ENCODE measurements at places on chromosomes 2 and 18. TPM values are rescaled to one million over a fixed set of nuclear protein-coding genes. Genes with fewer than 3 reads are reported as not detected.
A peak's percentile ranks its signal among the peaks of the same experiment; 100 is the strongest.

DNA sequence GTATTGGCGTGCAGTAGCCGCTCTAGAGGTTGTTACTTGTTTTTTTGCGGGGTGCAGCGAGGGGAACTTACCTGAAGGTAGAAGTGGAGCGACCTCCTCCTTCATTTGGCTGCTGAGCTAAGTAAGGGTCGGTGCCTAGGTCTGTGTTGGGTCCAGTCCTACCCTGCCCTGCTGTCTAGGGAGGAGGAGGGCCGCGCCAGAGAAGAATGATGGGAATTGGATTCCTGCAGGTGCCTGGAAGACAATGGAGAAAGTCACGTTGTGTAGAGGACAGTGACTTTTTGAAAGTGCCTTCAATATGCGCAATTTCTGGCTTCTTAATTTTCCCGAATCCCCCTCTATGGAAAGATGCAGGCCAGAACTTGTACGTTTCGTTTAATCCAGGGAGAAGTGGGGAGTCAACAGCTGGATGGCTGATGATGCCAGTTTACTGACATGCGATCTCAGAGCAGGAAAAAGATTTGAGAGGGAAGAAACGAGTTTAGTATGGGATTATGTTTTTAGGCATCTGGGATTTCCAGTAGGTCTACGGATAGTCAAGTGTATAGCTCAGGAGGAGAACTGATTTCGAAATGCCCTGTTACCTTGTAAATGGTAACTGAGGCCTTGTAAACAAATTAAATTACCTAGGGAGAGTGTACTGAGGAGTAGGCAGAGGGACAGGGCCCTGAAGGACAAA, 653 bp downstream of the MRPS9 start:
- peaks cover 3% of the 10 kb centered on the region for H3K4me1 ChIP-seq
- H3K4me3 ChIP-seq, result peak overlapping the region; percentile 93
- H3K27me3 ChIP-seq, result no peaks in the 10 kb centered on the region
- no peak overlapping the region for H3K27ac ChIP-seq

DNA sequence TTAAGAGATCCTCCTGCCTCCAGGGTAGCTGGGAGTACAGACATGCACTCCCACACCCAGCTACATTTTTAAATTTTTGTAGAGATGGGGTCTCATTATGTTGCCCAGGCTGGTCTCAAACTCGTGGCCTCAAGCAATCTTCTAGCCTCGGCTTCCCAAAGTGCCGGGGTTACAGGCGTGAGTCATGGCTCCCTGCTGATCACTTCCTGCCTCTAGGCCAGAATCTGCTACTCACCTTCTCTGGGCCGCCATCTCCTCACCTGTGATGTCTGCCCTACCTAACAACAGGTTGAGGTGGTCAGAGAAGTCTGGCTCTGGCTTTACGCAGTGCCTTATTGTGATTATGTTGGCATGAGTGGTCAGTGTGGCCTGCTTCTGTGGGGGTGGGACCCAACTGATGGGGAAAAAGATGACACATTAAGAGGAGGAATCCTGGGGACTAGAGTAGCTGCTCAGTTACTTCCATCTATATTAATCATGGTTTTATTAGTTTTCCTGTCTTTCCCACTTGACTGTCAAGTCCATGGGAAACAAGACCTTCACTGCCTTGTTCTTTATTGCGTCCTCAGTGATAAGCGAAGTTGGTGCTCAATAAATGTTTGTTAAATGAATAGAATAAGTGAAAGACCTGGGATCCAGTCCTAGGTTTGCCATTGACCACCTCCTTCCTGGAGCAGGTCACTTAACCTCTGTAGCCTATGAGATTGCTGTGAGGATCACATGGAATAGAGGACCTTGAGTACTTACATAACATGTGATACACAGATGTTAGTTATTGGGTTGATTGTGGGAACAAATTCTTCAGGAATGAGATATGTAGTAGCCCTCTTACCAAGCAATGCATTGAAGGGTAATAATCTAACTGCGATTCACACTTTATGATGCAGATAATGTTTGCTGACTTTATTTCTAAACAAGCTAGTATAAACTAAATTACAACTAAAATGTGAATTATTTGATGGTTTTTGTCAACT, 15.7 kb downstream of the KCTD1 start:
- no peaks in the 10 kb centered on the region for H3K4me1 ChIP-seq
- no peaks in the 10 kb centered on the region for H3K36me3 ChIP-seq
- DNase-seq, result peak; percentile 66
- H3K4me3 ChIP-seq, result no peak overlapping the region
- H3K27me3 ChIP-seq, result no peaks in the 10 kb centered on the region

- no peak overlapping the region for H3K4me3 ChIP-seq
- H3K27me3 ChIP-seq, result no peaks in the 10 kb centered on the region
- no peak overlapping the region for H3K27ac ChIP-seq
- DNase-seq, result no peak
These were observed 27.6 kb downstream of the B4GALT6 start for GRCh38 chr18:31656754-31657153.

GRCh38 chr2:84878896-84879583, 1.8 kb downstream of the TRABD2A start:
- no peak overlapping the region for H3K27ac ChIP-seq
- no peaks in the 10 kb centered on the region for H3K36me3 ChIP-seq
- H3K4me1 ChIP-seq, result no peaks in the 10 kb centered on the region
- peaks cover 78% of the 10 kb centered on the region for H3K27me3 ChIP-seq
- H3K4me3 ChIP-seq, result no peak overlapping the region

DNA sequence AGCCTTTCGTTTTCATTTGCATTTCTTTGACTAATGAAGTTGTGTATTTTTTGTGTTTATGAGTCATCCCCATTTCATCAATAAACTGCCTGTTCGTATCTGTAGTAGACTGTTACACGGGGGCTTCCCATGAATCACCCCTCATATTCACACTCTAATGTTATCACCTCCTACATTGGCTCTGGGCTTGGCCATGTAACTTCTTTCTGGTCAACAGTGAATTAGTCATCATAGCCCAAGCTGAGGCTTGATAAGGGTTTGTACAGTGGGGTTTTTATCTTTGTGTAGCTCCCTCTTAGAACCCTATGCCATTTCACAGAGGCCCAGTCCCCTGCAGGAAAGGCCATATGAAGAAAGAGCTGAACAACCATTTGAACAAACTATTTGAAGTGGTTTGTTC, 151.0 kb downstream of the CCBE1 start:
- no peaks in the 10 kb centered on the region for H3K36me3 ChIP-seq
- no peaks in the 10 kb centered on the region for H3K27me3 ChIP-seq
- H3K27ac ChIP-seq, result no peak overlapping the region

- H3K36me3 ChIP-seq, result no peaks in the 10 kb centered on the region
- H3K27me3 ChIP-seq, result no peaks in the 10 kb centered on the region
These were observed 43.0 kb upstream of the NARS1 start for GRCh38 chr18:57664568-57665165.

GRCh38 chr2:172462373-172462848, 35.0 kb downstream of the ITGA6 start:
- no peaks in the 10 kb centered on the region for H3K27me3 ChIP-seq
- H3K27ac ChIP-seq, result no peak overlapping the region
- peaks cover 12% of the 10 kb centered on the region for H3K4me1 ChIP-seq
- DNase-seq, result no peak
- H3K4me3 ChIP-seq, result no peak overlapping the region

- no peaks in the 10 kb centered on the region for H3K36me3 ChIP-seq
- H3K4me3 ChIP-seq, result no peak overlapping the region
- H3K27me3 ChIP-seq, result no peaks in the 10 kb centered on the region
- no peak overlapping the region for H3K27ac ChIP-seq
- no peak for DNase-seq
- no peaks in the 10 kb centered on the region for H3K4me1 ChIP-seq
These were observed 24.0 kb upstream of the SIGLEC15 start for GRCh38 chr18:45801416-45802004.

GRCh38 chr18:9416563-9417072, 58.7 kb upstream of the RALBP1 start:
- DNase-seq, result no peak
- no peaks in the 10 kb centered on the region for H3K36me3 ChIP-seq
- peak overlapping the region; percentile 76 for H3K27ac ChIP-seq
- no peaks in the 10 kb centered on the region for H3K27me3 ChIP-seq
- no peak overlapping the region for H3K4me3 ChIP-seq
- H3K4me1 ChIP-seq, result no peaks in the 10 kb centered on the region

DNA sequence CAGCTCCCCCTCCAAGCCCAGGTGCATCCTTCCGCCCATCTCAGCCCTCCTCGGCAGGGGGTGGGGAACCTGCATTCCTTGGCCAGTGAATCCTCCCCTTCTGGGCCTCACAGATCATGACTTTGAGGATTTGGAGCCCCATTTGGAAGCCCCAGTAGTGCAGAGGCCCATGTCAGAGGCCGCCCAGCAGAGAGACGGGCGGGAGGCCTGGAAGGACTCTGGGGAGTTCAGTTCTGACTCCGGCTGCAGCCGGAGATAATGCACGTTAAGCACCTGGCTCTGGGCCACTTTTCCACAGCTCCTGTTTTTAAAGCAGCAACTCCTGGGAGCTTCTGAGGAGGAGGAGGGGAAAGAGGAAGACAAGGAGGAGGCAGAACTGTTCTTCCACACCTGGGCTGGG, 14.9 kb downstream of the ATOH8 start:
- H3K4me3 ChIP-seq, result no peak overlapping the region
- no peak overlapping the region for H3K27ac ChIP-seq
- H3K36me3 ChIP-seq, result no peaks in the 10 kb centered on the region

- DNase-seq, result no peak
- no peaks in the 10 kb centered on the region for H3K36me3 ChIP-seq
- H3K4me1 ChIP-seq, result no peaks in the 10 kb centered on the region
- no peak overlapping the region for H3K4me3 ChIP-seq
- H3K27ac ChIP-seq, result no peak overlapping the region
These were observed 95.4 kb downstream of the DOCK10 start for GRCh38 chr2:224946895-224947294.

GRCh38 chr2:186594001-186594722, 4.3 kb downstream of the ITGAV start:
- H3K27ac ChIP-seq, result no peak overlapping the region
- peaks cover 4% of the 10 kb centered on the region for H3K4me1 ChIP-seq
- no peaks in the 10 kb centered on the region for H3K36me3 ChIP-seq
- no peaks in the 10 kb centered on the region for H3K27me3 ChIP-seq
- H3K4me3 ChIP-seq, result peak overlapping the region; percentile 63
- no peak for DNase-seq

GRCh38 chr18:67367540-67367939, 149.0 kb downstream of the DSEL start:
- no peaks in the 10 kb centered on the region for H3K36me3 ChIP-seq
- H3K4me1 ChIP-seq, result peaks cover 3% of the 10 kb centered on the region
- no peak for DNase-seq

DNA sequence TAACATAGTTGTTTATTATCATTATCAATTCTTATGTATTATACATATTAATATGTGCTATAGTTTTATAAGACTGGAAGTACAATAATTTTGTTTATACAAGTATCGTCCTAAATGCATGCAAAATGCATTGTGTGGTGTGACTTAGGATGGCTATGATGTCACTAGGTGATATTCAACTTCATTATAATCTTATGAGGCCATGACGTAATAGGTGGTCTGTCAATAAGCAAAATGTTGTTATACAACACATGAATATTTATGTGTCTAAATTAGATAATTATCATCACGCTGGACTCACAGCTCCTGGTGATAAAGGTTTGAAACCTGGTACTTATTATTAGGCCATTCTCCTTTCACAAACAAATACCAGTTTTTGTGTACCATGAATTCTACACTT, 104.4 kb upstream of the NYAP2 start:
- H3K4me3 ChIP-seq, result no peak overlapping the region
- H3K27ac ChIP-seq, result no peak overlapping the region
- H3K27me3 ChIP-seq, result no peaks in the 10 kb centered on the region

GRCh38 chr2:121969766-121970639, 214.6 kb downstream of the TSN start:
- no peak overlapping the region for H3K4me3 ChIP-seq
- H3K4me1 ChIP-seq, result no peaks in the 10 kb centered on the region
- no peak overlapping the region for H3K27ac ChIP-seq
- no peak for DNase-seq
- H3K27me3 ChIP-seq, result peaks cover 5% of the 10 kb centered on the region
- no peaks in the 10 kb centered on the region for H3K36me3 ChIP-seq

DNA sequence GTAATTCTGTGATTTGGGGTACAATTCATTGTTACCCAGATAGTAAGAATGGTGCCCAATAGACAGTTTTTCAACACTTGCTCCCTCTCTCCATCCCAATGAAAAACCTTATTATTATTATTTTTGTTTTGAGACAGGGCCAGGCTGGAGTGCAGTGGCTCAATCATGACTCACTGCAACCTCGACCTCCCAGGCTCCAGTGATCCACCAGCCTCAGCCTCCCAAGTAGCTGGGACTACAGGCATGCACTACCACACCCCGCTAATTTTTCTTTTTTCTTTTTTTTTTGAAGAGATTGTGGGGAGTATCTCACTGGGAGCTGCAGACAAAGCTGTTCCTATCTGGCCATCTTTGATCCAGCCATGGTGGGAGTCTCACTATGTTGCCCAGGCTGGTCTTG, 7.2 kb downstream of the TGFA start:
- peaks cover 21% of the 10 kb centered on the region for H3K27me3 ChIP-seq
- DNase-seq, result no peak
- no peaks in the 10 kb centered on the region for H3K4me1 ChIP-seq

DNA sequence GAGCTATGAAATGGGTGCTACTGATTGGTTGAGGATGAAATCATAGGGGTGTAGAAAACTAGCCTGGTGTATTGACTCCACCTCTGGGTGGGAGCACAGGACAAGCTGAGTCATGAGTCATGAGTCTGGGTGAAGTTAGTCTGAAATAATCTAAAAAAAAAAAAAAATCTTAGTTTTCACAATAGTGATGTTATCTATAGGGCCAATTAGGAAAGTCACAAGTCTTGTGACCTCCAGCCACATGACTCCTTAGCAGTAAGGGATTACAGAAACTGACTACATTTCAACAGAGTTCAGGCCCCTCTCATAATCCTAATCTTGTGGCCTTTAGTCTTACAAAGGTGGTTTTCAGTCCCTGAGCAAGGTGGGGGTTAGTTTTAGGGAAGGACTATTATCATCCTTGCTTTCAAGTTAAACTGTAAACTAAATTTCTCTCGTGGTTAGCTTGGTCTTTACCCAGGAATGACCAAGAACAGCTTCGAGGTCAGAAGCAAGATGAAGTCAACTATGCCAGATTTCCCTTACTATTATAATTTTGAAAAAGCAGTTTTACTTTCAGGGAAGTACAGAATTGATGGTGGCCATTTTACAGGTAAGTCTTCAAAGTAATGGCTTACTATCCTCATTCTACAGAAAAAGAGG, 338.0 kb upstream of the GYPC start:
- no peaks in the 10 kb centered on the region for H3K4me1 ChIP-seq
- no peaks in the 10 kb centered on the region for H3K36me3 ChIP-seq
- DNase-seq, result no peak
- H3K27ac ChIP-seq, result no peak overlapping the region
- no peak overlapping the region for H3K4me3 ChIP-seq

- H3K27ac ChIP-seq, result no peak overlapping the region
- peaks cover 3% of the 10 kb centered on the region for H3K4me1 ChIP-seq
- DNase-seq, result no peak
- H3K27me3 ChIP-seq, result no peaks in the 10 kb centered on the region
- H3K4me3 ChIP-seq, result no peak overlapping the region
These were observed 13.3 kb downstream of the ATF2 start for GRCh38 chr2:175154661-175155082.

- no peak overlapping the region for H3K27ac ChIP-seq
- no peak overlapping the region for H3K4me3 ChIP-seq
- peaks cover 92% of the 10 kb centered on the region for H3K36me3 ChIP-seq
- no peaks in the 10 kb centered on the region for H3K27me3 ChIP-seq
These were observed 81.8 kb downstream of the INO80D start for GRCh38 chr2:206004004-206004693.

- H3K27me3 ChIP-seq, result no peaks in the 10 kb centered on the region
- H3K36me3 ChIP-seq, result no peaks in the 10 kb centered on the region
- no peak overlapping the region for H3K4me3 ChIP-seq
- no peak for DNase-seq
These were observed 18.0 kb upstream of the HK2 start for GRCh38 chr2:74815941-74816340.

CPO gene
- 1.5 TPM for total RNA-seq

SLC19A3 gene
- 1.1 TPM for total RNA-seq

KLHL14 gene
- 4.2 TPM for total RNA-seq

PSMD14 gene
- 78.3 TPM for total RNA-seq

UGT1A5 gene
- total RNA-seq, result not detected

IL36B gene
- total RNA-seq, result not detected
